ENCODE measurements at places on chromosomes 3 and 15.
A peak's percentile ranks its signal among the peaks of the same experiment; 100 is the strongest.

GRCh38 chr3:31959951-31960792 is 20.9 kb downstream of the OSBPL10 start:
- DNase-seq, result peak; percentile 13

DNA sequence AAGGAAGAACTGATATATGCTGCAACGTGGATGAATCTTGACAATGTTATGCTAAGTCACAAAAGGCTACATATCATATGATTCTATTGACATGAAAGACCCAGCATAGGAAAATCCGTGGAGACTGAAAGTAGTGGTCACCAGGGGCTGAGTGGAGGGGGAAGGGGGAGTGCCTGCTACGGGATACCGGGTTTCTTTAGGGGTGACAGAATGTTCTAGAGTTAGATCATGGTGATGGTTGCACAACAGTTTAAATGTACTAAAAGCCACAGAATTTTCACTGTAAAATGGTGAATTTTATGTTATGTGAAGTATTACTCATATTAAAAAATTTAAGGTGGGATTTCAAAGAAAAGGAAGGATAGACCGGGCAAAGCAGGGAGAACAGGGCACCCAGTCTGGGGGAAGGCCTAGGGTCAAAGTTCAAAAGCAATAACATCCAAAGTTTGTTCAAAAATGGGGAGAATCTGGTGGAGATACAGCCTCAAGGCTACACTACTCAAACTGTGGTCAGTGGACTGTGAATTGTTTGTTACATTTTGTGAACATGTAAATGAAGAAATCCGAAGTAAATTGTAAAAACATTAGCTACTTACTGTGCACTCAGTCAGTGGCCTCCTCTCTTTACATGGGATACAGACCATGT is 74.2 kb upstream of the FNDC3B start:
- DNase-seq, result no peak

DNA sequence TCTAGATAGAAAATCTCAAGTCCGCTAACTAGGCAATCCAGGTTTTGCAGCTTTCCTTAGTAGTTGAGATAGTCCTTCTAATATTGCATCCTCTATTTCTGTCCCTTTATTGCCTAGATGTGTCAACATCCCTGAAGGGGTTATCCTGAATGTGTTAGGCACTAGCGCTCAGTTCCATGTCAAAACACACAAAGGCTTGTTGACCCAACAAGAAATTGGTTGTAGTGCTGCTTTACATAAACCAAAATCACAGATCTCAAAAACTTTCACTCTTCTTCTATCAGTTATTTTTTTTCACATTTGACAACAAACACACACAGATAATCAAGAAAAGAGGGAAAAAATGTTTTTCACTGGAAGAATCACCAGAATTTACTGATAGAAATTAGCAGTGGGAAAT is 51.4 kb upstream of the SOX2 start:
- DNase-seq, result no peak

GRCh38 chr3:171402281-171402680 is 57.9 kb downstream of the TNIK start:
- no peak for DNase-seq

GRCh38 chr3:149245738-149246451 is 24.3 kb upstream of the CP start:
- no peak for DNase-seq

- no peak for DNase-seq
Observed at GRCh38 chr3:143084856-143085731, 34.5 kb upstream of the CHST2 start.

DNA sequence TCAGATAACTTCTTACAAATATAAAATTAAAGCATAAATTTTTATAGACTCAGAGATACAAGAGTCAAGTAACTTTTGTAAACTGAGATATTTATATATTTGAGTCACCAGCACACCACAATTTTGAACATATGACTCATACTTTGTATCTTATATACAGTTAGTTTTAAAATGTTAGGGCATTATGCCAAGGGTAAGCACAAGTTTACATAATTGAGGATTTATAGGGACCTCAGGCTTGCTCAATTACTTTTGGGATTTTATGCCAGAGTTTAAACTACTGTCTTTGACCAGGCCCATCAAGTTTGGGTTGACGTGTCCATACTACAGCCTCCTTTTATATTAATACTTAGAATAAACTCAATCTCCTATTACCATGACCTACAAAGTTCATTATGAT is 7.4 kb upstream of the FGF7 start:
- no peak for DNase-seq

DNA sequence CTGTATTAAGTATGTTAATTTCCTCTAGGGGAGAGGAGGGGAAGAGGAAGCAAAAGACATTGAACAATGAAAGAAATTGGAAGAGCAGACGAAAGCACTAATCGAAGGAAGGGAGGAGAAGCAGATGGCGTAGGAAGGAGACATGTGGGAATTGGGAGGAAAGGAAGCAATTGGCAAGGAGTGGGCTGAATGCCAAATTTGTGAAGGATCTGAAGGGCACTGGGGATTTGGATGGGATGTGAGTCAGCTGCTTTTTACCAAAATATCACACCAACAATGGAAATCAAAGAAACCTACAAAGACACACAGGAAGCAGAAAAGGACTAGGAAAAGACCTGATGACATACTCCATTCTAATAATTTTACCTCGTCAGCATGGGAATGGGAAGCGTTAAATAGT is 1029.8 kb downstream of the ROBO1 start:
- no peak for DNase-seq

GRCh38 chr3:144384241-144384979 is 412.8 kb downstream of the DIPK2A start:
- peak; percentile 2 for DNase-seq

GRCh38 chr15:90871139-90871715 is 2.8 kb downstream of the FURIN start:
- peak; percentile 84 for DNase-seq

DNA sequence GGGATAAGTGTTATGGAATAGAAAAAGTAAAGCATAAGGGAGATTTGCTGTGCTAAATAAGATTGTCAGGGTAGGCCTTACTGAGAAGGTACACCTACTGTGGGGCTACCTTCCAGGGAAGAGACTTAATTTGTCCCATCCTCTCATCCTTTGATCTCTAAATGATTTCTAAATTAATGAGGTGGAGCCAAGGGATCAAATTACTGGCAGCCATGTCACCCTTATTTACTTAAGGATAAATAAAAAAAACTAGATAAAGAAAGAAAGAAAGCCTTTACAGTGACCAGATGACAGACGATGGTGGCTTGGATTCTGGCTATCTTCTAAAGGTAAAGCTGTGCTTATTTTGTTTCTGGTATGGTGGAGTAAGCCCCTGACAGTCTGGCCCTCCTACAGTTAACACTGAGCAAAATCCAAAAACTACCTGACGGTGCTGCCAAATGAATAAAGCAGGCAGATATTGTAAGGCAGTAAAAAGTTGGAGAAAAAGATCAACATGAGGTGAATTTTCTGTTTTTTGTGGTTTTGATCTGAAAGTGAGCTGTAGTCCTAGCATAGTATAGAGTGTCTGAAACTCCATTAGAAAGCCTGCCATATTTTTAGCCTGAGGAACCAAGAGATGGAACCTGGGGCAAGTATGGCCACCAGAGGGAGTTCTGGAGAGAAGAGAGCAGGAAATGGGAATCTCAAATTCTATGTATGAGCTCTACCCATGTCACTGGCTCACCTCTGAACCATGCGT is 285.1 kb upstream of the MANF start:
- DNase-seq, result peak; percentile 72

Measured in H7 (cell line).